NCI-H524 treated with DMSO at 0.1 percent for 48 hours (cell line): ENCODE measurements at places on chromosomes 11 and 22.

GRCh38 chr11:44498089-44498871, 67.2 kb upstream of the CD82 start:
- DNase-seq = no peak

DNA sequence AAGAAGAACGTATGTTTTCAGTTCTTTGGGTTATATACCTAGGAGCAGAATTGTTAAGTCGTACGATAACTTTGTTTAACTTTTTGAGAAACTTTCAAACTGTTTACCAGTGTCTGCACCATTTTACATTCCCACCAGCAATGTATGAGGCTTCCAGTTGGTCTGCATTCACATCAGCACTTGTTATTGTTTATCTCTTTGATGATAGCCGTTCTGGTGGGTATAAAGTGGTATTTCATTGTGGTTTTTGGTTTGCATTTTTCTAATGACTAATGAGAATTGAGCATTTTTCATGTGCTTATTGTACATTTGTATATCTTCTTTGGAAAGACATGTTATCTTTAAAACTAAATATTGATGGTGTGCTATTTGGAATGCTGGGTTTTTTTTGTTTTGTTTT, 59.8 kb downstream of the KDM2A start:
- DNase-seq = no peak

- peak; percentile 80 for DNase-seq
Observed at GRCh38 chr22:29702000-29702930, 17.5 kb upstream of the CABP7 start.

- no peak for DNase-seq
Observed at GRCh38 chr11:2209370-2209801, 37.8 kb upstream of the TH start.

DNA sequence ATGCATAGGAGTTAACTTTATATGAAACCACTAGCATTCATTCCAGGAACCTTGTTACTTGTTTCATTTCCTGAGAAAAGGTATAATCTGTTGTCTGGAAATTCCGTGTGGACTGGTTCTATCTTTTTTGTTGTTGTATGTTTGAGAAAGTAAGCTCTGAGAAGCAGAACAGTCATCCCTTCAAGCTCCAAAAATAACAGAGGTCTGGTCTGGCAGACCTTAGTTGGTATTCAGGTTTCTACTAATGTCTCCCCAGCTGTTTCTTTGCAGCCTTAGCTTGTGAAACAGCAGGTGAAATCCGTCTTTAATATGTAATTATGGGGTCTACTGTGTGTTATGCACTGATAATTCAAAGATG, 2.4 kb downstream of the RNF121 start:
- no peak for DNase-seq

GRCh38 chr11:15577519-15577918, 462.8 kb downstream of the INSC start:
- no peak for DNase-seq

- DNase-seq = no peak
Observed at GRCh38 chr22:25137577-25138525, 61.8 kb upstream of the CRYBB3 start.

GRCh38 chr11:66437979-66438503, 607 bp downstream of the MRPL11 start:
- DNase-seq = no peak

- DNase-seq = no peak
Observed at GRCh38 chr11:107408762-107409211, 48.8 kb downstream of the CWF19L2 start.

DNA sequence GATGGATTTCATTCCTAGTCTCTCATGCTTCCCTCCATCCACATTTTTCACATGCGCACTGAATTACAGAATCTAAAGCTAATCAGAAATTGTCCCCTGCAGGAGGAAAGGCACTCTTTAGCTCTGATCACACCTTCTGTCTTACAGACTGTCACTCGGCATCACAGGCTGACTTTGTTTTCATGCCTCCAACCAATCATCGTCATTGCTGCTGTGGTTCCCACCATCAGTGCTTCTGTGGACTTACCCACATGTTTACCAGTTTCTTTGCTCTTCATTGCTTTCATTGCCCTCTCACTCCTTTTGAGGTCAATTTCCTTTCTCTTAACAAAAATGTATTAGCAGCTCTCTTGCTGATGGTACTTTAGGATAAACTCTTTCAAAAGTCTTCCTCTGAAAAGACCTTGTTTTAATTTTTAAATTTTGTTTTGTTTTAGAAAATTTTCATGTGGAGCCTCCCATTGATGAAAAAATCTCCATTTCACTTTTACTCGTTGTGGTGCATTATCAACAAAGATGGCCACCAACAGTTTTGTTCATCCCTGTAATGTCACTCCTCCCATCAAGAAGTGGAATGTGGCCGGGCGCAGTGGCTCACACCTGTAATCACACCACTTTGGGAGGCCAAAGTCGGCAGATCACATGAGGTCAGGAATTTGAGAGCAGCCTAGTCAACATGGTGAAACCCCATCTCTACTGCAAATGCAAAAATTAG, 20.2 kb upstream of the TREH start:
- DNase-seq = no peak

GRCh38 chr22:33126881-33127280, 68.7 kb upstream of the SYN3 start:
- DNase-seq = peak; percentile 23

GRCh38 chr11:67213178-67213621, 53.1 kb upstream of the GRK2 start:
- DNase-seq = no peak

DNA sequence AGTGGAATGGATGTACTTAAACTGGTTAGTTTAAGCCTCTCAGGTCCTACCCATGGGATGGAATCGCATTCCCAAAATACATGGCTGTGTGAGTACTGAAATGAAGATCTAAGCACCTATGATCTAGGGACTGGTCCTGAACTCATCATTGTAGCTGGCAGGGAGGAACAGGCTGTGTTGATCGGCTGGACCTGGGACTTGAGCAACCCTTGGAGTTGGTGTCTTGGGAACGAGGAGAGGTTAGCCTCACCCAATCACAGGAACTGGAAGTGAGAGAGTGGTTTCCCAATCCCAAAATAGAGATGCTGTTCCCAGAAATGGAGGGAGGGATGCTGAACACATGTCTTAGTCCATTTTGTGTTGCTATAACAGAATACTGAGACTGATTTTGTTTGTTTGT, 16.4 kb upstream of the ASCC2 start:
- DNase-seq = no peak

- DNase-seq = no peak
Observed at GRCh38 chr11:128563308-128563707, 24.1 kb downstream of the ETS1 start.

DNA sequence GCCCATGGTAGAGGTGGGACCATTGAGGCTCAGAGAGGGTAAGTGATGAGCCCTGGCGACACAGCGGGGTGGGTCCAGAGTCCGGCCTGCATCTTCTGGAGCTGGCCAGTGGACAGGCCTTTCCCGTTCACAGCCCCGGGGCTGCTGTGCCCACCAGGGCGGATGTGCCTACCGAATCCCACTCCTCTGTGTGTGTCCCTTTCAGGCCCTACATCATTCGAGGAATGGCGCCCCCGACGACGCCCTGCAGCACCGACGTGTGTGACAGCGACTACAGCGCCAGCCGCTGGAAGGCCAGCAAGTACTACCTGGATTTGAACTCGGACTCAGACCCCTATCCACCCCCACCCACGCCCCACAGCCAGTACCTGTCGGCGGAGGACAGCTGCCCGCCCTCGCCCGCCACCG, 11.9 kb upstream of the PPP6R3 start:
- no peak for DNase-seq

DNA sequence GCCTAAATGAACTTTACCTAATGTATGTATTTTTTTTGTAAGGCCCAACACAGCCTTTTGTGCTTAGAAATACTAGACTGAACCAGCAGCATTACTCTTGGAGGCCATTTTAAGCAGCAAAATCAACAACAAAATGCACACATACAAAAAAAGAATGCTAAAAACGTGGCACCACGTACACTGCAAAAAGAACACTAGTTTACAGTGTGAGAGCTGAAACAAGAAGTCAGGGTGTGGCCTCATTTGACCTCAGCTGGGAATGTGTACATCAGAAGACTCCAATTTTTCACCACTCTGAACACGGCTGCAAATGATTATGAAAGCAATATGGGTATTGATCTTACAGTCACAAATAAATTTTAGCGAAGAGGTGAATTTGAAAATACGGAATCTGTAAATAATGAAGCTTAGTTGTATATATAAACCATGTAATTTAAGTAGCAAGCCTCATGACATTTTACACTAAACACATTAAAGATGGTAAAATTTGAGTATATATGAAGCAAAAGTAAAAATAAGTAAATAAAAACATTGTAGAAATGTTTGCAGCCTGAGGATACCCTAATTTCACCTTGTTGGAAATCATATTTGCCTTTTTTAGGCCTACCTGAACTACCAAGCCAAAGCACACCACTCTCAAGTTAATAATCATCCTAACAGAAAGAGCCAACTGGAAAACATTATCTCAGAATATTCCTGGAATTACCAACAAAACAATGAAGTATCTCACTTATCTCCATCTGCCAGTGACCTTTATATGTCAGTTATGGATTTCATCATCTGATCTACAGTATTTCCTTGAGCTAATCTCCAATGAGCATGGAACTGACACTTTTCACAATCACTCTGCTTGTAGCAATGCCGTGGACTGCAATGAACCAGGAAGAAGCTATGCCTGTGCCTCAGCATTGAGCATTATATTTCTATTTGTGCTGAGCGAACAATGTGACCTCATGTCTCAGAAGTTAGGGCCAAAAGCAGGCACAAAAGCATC, 319.5 kb upstream of the FAT3 start:
- DNase-seq = no peak

- DNase-seq = no peak
Observed at GRCh38 chr11:44955015-44955738, 4.5 kb upstream of the TP53I11 start.

DNA sequence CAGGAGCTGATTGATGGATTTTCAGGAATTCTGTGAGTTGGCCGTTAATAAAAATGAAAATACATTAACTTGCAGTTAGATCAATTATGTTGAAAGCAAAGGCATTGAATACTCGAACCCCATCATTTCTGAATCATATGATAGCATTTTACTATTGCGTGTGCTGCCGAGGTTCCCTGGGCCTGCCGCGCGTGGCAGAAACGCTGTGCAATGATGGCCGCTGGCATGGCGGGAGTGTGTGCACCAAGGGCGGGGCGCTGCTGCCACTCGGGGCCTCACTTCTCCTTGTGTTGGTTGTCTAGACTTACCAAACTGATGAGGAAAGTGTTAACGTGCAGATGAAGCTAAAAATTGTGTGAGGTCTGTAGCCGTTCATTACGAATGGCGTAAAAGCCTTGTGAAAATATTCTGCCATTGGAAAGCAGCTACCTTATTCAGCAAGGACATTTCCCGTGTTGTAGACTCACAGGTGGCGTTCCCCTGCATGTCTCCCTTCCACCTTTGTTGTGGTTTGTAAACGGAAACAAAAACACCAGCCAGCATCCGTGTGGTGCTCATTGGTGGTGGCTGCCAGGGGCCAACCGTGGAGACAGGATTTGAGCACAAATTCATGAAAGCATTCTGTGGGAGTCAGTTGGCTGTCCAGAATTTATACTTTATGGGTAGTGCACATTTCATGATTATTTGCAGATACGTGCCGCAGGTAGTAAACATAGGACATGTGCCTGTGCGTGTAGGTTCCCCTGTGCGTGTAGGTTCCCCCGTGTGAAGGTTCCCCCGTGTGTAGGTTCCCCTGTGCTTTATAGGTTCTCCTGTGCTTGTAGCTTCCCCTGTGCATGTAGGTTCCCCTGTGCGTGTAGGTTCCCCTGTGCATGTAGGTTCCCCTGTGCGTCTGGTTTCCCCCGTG, 5.9 kb upstream of the GRAMD4 start:
- DNase-seq = no peak

- no peak for DNase-seq
Observed at GRCh38 chr11:124918950-124919349, at the start of gene HEPN1. HEPN1 (plus strand) TSS chr11:124919250.

DNA sequence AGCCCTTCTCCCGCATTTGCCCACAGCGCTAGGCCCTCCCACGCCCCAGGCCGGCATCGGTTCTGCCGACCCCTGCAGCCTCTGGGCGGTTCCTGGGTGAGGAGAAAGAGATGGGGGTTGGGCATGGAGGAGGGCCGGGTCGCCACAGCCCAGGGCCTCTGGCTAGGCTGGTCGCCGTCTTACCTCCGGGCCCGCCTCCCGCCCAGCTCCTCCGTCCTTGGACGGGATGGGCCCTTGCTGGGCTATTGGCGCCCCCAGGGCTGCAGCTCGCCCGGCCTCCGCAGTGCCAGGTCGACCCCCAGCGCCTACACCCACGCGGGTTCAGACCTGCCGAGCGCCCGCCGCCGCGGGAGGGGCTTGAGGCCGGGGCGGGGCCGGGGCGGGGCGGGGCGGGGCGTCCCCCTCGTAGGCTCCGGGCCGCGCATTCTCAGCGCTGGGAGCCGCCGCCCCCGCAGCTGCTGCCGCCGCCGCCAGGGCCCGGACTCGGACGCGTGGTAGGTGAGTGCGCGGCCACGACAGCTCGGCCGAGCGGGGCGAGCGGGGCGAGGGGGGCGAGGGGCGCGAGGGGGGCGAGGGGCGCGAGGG, at the start of gene CD151:
Gene CD151 (plus strand): TSS at position 424 of the 585 bp plus-strand sequence. CDS start 3,118 bp downstream, outside the sequence.
- no peak for DNase-seq

- DNase-seq = no peak
Observed at GRCh38 chr22:39717099-39717498, 146.5 kb downstream of the CACNA1I start.

DNA sequence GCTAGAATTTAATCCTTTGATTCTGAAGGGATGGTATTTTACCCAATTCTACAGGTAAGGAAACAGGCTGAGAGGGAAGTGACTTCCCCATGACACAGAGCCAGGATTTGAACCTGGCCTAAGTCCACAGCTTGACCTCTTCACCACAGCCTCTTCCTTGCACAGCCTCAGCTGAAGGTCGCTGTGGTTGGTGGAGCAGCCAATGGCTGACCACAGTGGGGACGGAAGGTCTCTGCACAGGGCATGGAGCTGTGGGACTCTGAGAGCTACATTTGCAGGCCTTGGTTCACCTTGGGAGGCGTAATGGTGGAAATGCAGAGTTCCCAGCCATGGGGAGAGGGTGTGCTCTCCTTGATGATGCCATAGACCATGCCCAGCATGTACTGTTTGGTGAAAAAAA, 295.0 kb downstream of the DDX10 start:
- no peak for DNase-seq

DNA sequence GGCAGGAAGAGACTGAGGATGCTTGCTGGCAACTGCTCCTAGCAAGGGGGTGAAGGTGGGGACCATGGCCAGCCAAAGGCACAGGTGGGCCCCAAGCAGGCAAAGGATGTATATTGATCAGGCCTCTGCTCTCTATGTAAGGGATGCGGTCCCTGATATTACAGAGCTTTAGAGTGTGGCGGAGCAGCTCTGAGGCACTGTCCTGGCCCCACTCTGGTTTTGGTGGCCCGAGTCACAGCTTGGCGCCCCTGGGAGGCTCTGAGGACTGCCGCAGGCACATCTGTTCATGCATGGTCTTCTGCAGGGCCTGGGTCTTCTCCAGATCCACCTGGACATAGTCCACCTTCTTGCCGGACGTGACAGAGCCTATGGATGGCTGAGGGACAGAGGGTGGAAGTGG, 45.5 kb downstream of the GAB4 start:
- no peak for DNase-seq

DNA sequence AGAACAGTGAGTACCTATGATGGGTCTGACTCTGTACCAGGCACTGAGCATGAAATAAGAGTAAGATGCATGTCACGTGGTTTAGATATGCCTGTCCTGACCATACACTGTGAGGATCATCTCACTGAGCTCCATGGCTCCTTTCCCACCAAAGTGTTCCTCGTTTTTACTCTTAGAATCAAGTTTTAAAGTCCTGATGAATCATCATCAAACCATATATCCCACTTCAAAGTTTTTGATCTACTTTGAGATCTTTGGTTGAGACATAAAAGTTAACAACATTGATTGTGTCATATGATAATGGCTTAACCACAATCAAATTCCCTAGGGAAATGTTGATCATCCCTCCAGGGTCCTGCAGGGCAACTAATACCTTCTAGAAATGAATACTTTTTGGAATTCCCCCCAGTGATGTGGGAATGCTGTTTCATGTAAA, 12.8 kb downstream of the ETS1 start:
- DNase-seq = no peak
